ENCODE measurements at places on chromosomes 16 and 17. TPM values are rescaled to one million over a fixed set of nuclear protein-coding genes. Genes with fewer than 3 reads are reported as not detected.

PITPNM3 gene
- total RNA-seq, result 5.0 TPM

GRCh38 chr17:50259477-50260324, 14.6 kb upstream of the TMEM92 start:
- peak overlapping the region; percentile 6 for H3K27ac ChIP-seq
- no peaks in the 10 kb centered on the region for H3K27me3 ChIP-seq
- no peaks in the 10 kb centered on the region for H3K4me1 ChIP-seq
- H3K36me3 ChIP-seq, result no peaks in the 10 kb centered on the region
- DNase-seq, result peak; percentile 25
- no peak overlapping the region for H3K4me3 ChIP-seq

DNA sequence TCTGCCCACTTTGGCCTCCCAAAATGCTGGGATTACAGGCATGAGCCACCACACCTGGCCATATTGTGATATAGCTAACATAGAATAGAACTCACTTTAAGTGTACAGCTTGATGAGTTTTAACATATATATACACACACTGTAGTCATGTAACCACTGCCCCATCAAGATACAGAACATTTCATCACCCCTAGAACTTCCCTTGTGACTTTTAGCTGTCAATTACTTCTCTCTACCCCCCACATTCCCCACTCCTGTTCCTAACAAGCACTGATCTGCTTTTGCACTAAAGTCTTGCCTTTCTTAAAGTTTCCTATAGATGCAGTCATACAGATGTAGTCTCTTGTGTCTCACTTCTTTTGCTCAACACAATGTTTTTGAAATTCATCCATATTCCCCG, 93.1 kb downstream of the PITPNC1 start:
- H3K36me3 ChIP-seq, result no peaks in the 10 kb centered on the region
- no peak for DNase-seq
- H3K4me3 ChIP-seq, result no peak overlapping the region

- no peaks in the 10 kb centered on the region for H3K27me3 ChIP-seq
- H3K27ac ChIP-seq, result no peak overlapping the region
- H3K4me3 ChIP-seq, result no peak overlapping the region
- DNase-seq, result no peak
- H3K4me1 ChIP-seq, result no peaks in the 10 kb centered on the region
- no peaks in the 10 kb centered on the region for H3K36me3 ChIP-seq
These were observed 37.5 kb downstream of the TEKT3 start for GRCh38 chr17:15303851-15304250.

DNA sequence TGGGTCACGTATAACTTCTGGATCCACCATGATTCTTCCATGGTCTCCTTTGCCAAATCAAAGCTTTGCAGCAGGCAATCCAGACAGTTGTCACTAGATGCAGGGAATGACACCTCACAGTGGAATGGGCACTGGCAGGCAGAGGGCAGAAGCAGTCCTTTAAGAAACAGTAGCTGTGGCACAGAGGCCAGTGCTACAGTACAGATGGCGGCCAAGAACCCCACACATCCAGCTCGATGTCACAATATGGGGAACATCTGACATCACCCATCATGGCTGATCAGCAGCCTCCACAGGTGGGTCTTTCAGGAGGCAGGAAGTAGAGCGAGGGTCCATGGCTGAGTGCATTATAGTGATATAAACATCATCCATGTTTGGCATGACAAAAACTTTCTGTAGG, 18.8 kb upstream of the ERN1 start:
- H3K36me3 ChIP-seq, result no peaks in the 10 kb centered on the region
- no peak overlapping the region for H3K27ac ChIP-seq
- no peak overlapping the region for H3K4me3 ChIP-seq
- H3K27me3 ChIP-seq, result no peaks in the 10 kb centered on the region
- no peaks in the 10 kb centered on the region for H3K4me1 ChIP-seq

DNA sequence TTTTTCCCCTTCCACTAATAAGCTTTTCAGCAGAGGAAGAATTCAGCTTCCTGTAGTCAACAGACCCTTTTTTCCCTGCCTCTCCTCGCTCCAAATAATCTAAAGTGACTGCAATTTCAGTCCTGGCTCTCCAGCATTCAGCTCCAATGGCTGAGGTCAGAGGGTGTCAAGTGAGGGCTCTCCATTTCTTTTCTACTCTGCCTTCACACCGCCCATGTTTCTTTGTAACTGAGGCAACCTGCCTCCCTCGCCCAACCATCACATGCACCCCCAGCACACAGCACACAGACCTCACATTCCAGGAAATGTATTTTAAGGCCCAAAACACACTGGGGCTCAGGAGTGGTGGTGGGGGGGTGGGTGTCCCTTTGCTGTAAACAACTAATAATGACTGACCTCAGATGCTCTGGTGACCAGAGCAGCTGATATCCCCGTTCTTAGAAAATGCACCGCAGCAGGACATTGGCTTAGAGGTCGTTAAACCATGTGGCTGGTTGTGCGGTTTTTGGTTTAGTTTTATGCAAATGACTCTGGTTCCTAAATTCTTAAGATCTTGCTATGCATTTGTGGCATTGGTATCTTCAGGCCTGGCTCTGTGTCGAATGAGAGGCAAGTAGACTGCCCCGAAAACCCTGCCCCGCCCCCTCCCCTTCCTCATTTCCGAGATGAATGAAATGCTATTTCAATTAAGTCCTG, 203.6 kb downstream of the ZFHX3 start:
- peaks cover 32% of the 10 kb centered on the region for H3K4me1 ChIP-seq
- H3K27ac ChIP-seq, result no peak overlapping the region

DNA sequence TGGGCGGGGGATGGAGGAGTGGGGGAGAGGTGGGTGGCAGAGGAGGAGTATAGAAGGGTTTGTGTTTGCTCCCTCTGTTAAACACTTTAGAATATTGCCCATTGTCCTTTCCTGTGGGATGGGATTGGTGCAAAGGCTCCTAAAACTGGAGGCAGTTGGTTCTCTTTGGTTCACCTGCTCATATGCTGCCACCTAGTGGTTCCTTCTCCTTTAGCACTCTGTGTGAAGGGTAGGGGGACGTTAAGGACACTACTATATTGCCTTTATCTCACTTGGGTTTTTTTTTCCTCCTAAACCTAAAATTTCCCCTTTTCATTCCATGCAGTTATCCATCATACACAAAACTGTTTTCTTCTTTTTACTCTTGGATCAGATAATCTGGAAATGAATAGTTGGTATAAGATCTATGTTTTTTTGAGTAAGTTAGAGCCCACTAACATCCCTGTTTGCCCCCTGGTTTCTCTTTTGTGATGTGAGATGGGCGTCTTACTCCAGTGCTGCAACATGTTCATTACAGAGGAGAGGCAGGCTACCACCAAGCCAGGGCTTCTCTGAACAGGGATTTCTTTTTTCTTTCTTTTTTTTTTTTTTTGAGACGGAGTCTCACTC, 23.8 kb downstream of the SNX11 start:
- no peaks in the 10 kb centered on the region for H3K4me1 ChIP-seq
- H3K27me3 ChIP-seq, result no peaks in the 10 kb centered on the region
- no peaks in the 10 kb centered on the region for H3K36me3 ChIP-seq
- H3K27ac ChIP-seq, result no peak overlapping the region

LPCAT2 gene
- 13.1 TPM for total RNA-seq

IRX5 gene
- not detected for total RNA-seq

DNA sequence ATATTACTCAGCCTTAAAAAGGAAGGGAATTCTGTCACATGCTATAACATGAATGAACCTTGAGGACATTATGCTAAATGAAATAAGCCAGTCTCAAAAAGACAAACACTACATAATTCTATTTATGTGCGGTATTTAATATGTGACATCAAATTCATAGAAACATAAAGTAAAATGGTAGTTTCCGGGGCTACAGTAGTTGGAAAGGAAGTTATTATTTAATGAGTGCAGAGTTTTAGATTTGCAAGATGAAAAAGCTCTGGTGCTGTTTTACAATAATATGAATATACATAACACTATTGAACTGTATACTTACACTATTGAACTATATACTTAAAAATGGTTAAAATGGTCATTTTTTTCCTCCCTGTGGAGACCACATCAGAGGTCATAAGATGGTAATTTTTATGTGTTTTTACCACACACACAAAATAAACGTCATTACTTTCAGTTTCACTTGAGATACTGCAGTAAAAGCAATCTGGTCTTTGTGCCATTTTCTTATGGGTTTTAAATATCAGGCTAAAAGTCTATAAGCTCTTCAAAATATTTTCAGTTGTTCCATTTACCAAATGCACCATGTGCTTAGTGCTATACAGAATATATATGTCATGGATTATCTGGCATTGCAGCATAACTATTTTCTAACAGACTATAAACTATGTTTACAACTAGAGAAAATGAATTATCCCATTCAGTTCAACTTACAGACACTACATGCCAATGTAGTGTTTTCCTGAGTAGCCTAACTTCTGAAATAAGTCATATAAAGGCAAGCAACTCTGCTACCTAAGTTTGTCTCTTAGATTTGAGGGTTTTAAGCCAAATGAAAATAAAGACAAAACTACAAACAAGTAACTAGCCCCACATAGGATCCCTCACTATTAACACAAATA, 90.9 kb downstream of the SPAG9 start:
- no peaks in the 10 kb centered on the region for H3K27me3 ChIP-seq
- no peaks in the 10 kb centered on the region for H3K4me1 ChIP-seq
- DNase-seq, result no peak
- H3K36me3 ChIP-seq, result peaks cover 7% of the 10 kb centered on the region

- no peaks in the 10 kb centered on the region for H3K36me3 ChIP-seq
- no peak overlapping the region for H3K27ac ChIP-seq
- H3K4me3 ChIP-seq, result peak overlapping the region; percentile 59
- DNase-seq, result peak; percentile 91
- no peaks in the 10 kb centered on the region for H3K27me3 ChIP-seq
These were observed 16.6 kb downstream of the DPEP1 start for GRCh38 chr16:89629827-89630610.

- no peak for DNase-seq
- no peaks in the 10 kb centered on the region for H3K36me3 ChIP-seq
- no peaks in the 10 kb centered on the region for H3K27me3 ChIP-seq
- H3K27ac ChIP-seq, result no peak overlapping the region
These were observed 106.8 kb upstream of the SEC14L1 start for GRCh38 chr17:77033892-77034404.

DNA sequence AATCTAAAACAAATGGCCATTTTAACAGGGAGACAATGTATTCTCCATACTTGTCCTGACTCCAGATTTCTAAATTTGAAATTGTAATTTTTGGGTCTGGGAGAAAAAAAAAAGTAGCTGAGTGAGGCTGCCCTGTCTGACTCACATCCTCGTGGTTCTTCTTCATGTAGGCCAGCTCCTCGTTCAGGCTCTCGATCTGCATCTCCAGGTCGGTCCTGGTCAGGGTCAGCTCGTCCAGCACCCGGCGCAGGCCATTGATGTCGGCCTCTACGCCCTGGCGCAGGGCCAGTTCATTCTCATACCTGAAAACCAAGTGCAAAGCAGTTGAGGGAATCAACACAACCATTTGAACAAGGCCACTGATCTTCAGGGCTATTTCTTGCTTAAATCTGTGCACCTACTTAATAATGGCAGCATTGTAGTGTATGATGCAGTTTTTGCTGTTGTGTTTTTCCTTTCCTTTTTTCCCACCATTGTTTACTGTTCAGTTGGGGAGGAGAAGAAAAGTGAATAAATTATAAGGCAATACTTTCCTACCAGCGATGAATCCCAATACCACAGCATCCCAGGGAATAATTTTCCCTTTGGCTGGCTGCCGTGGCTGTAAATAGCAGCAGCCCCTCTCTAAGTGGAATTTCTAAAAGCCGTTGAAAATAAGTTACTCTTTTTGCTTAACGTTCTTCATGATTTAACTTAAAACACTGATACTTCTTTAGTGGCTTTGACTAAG, 2.2 kb downstream of the KRT12 start:
- H3K27ac ChIP-seq, result no peak overlapping the region
- H3K27me3 ChIP-seq, result no peaks in the 10 kb centered on the region
- no peak for DNase-seq
- no peak overlapping the region for H3K4me3 ChIP-seq
- H3K36me3 ChIP-seq, result peaks cover 4% of the 10 kb centered on the region
- H3K4me1 ChIP-seq, result no peaks in the 10 kb centered on the region

DNA sequence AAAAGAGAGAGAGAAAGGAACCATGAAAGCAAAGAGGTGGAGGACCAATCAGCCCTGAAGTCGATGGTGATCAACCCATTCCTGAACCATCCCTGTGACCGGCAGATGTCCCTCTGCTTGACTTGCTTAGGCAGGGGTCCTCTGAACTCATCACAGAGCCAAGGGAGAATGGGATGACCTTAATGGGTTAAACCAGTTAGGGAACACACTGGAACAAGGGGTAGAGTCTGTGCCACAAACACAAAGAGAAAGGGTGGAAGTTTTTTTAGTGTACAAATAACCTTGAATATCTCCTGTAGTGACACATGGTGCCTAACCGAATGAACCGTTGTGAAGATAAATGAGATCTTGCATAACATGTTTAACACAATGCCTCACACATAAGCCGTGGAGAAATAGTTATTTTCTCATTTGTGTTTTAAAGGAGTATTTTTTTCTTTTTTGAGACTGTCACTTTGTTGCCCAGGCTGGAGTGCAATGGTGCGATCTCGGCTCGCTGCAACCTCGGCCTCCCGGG, 11.2 kb downstream of the NAA60 start:
- no peaks in the 10 kb centered on the region for H3K27me3 ChIP-seq
- peaks cover 24% of the 10 kb centered on the region for H3K4me1 ChIP-seq
- no peak overlapping the region for H3K27ac ChIP-seq
- no peaks in the 10 kb centered on the region for H3K36me3 ChIP-seq
- no peak overlapping the region for H3K4me3 ChIP-seq
- no peak for DNase-seq

DNA sequence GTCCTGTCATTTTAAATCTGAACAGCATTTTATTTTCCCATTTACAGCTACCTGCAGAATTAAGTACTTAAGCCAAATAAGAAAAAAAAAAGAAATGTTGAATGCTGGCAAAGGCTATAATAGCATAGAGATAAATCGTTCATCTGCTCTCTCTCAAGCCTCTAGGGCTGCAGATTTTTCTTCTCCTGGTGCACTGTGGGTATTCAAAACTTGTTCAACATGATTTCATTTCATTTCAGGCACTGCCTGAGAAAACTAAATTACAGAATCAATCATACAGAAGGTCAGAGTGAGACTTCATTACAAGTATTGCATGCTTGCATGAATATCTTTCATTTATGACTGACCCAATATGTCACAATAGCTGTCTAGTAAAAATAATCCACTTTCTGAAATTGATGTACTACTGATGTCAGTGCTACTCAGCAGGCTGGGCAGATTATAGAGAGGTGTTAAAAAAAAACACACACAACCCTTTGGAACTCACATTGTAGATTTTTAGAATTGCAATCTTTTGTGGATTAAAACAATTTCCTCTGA, 86.2 kb downstream of the TOX3 start:
- no peak overlapping the region for H3K27ac ChIP-seq
- H3K4me1 ChIP-seq, result no peaks in the 10 kb centered on the region
- no peaks in the 10 kb centered on the region for H3K27me3 ChIP-seq
- H3K36me3 ChIP-seq, result no peaks in the 10 kb centered on the region

- no peak overlapping the region for H3K27ac ChIP-seq
- no peaks in the 10 kb centered on the region for H3K27me3 ChIP-seq
- H3K4me3 ChIP-seq, result no peak overlapping the region
- no peaks in the 10 kb centered on the region for H3K4me1 ChIP-seq
- H3K36me3 ChIP-seq, result no peaks in the 10 kb centered on the region
These were observed 22.3 kb downstream of the SRP68 start for GRCh38 chr17:76049836-76050537.

- H3K27me3 ChIP-seq, result no peaks in the 10 kb centered on the region
- no peak overlapping the region for H3K4me3 ChIP-seq
- H3K27ac ChIP-seq, result no peak overlapping the region
- H3K36me3 ChIP-seq, result peaks cover 3% of the 10 kb centered on the region
These were observed 14.3 kb downstream of the MNT start for GRCh38 chr17:2386400-2387085.

KRT15 gene
- 28.7 TPM for total RNA-seq

Data from Peyer's patch (tissue), 4 donors.